ENCODE measurements at places on chromosomes 5 and 9.

DNA sequence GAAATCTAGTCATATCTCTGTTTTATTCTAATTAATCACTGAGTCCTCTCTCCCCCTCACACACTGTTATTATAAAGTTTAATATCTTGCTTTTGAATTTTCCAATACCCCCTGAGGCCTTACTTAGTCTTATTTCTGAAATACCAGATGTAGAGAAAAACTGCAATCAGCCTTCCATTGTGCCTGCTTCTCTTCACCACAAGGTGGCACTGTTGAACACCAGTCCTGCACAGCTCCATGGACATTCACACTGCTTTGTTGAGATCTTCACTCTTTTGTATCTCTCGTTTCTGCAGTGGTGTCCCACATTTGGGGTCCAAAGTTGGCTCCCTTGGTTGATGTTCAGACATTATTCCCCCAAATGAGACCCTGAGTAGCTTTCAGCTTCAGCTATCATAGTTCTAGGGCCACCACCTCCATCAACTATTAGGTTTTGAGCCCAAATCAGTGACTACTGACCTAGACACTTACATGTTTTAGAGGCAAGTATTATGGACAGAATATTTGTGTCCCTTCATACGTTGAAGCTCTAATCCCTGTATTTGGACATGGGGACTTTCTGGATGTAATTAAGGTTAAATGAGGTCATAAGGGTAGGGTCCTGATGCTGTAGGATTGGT is 24.3 kb downstream of the BOD1 start:
- DNase-seq = no peak

GRCh38 chr5:79845448-79846197 is 145.4 kb downstream of the MTX3 start:
- DNase-seq = peak; percentile 91

- no peak for DNase-seq
Measured at GRCh38 chr9:98801969-98802371, 5.5 kb upstream of the GALNT12 start.

DNA sequence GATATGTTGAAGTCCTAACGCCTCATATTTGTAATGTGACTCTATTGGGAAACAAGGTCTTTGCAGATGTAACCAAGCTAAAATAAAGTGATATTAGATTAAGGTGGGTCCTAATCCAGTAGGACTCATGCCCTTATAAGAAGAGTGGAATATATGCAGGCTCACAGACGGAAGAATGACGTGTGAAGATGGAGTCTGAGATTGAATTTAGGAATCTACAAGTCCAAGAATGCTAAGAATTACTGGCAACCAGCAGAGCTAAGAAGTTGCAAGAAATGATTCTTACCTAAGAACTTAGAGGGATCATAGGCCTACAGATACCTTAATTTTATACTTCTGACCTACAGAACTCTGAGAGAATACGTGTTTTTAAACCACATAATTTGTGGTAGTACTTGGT is 350.0 kb upstream of the ST8SIA4 start:
- no peak for DNase-seq

Measured in fibroblast of skin of scalp (primary cell).